ENCODE measurements at places on chromosomes 6 and 20.

GRCh38 chr6:37741757-37742400 lies 44.2 kb upstream of the MDGA1 start:
- peak; percentile 19 for DNase-seq

DNA sequence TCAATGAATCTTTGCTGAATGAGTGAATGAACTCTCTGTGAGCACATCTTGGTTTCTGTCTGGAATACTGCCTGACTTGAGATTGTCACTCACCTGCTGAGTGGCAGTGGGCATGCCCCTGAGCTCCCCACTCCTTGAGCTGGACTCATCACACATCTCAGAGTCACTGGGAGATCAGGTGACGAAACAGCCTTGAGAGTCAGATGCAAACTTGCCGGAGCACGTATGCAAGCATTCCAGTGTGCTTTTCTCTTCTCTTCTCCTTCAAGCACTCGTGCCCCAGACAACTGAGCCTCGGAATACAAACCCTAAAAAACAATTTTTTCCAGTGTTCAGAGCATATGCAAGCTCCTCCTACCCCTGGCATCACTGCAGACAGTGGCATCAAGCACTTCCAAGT lies 9.4 kb upstream of the BMP7 start:
- no peak for DNase-seq

DNA sequence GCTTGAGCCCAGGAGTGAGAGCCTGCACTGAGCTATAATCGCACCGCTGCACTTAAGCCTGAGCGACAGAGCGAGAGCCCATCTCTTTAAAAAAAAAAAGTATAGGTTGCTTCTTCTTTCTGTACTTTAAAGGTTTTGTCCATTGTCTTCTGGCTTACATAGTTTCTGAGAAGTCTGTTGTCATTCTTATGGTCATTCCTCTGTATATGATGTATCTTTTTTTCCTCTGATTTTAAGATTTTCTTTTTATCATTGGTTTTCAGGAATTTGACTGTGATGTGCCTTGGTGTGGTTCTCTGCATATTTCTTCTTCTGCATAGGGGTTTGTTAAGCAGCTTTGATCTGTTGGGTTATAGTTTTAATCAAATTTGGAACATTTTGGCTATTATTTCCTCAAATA lies 29.1 kb downstream of the QRSL1 start:
- no peak for DNase-seq

GRCh38 chr6:39310542-39310941 lies 3.7 kb downstream of the KCNK17 start:
- no peak for DNase-seq

DNA sequence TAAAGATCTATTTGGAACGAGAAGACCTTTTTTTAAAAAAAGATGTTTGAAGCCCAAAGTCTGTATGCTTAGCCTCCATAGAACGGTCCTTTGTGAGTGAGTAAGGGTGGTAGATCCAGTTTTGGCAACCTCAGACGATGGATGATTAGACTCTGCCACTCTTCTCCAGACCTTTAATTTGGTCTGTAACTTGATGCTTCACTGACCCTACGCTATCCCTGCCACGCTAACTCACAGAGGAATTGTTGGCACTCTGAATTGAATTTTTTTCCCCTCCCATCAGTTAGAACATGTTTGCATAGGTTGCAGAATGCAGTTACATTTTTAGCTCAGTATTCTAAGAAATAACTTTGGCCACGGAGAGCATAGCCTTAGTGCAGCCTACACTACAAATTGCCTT lies 15.8 kb upstream of the DEK start:
- DNase-seq, result no peak

GRCh38 chr6:100258752-100259151 lies 206.0 kb downstream of the SIM1 start:
- DNase-seq, result no peak

DNA sequence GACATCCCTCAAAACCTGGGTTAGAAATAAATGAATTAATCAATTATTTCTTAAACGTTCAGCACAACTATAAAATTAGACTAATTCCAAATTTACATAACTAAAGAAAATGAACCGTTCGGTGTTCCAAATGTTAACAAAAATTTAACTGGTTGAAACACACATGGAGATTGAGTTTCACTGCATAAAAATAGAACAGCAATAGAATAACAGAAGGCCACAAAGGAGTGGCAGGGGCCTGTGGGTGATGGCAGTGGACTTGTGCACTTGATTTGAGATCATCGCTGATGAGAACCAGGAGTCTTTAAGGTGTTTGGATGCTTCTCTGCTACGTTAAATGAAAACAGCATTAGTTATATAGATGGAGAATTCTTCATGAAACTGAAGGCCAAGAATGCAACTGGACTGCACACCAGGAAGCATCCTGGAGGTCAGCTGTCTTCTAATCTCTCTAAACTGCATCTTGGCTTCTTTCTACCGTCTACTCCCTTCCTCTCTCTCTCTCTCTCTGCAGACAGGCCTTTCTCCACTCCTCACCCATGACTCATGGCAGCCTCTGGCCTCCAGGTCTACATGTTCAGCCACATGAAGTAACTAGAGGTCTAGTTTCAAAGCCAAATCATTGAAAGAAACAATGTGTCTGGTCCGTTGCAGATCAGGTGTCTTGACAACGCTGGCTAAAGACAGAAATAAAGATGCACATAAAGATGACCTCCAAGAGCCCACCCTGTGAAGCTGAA lies 111.3 kb downstream of the SIM1 start:
- DNase-seq, result no peak

GRCh38 chr6:144585217-144585814 lies 300.2 kb downstream of the UTRN start:
- DNase-seq, result no peak

DNA sequence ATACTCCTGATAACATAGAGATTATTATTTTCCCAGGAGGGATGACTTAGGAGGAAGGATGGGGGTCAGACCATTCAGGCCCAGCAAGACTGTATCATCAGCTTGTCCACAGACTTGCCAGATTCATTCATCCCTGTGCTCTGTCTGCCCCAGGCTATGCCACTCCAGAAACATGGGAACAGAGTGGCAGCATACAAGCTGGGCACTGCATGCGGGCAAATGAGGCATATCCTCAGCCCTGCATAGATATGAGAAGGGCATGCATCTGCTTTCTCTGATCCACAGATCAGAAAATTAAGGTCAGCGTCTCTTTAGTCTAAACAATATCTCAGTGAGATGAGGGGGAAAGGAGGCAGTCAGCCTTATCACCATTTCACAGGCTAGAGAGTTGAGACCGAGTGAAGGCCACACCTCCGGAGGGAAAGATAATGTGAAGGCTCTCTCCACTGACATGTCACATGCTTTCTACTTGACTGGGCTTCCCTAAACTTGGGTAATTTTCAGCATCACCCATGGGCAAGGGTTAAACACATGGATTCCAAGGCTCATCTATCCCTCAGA lies 140.5 kb downstream of the TFAP2B start:
- DNase-seq, result no peak

DNA sequence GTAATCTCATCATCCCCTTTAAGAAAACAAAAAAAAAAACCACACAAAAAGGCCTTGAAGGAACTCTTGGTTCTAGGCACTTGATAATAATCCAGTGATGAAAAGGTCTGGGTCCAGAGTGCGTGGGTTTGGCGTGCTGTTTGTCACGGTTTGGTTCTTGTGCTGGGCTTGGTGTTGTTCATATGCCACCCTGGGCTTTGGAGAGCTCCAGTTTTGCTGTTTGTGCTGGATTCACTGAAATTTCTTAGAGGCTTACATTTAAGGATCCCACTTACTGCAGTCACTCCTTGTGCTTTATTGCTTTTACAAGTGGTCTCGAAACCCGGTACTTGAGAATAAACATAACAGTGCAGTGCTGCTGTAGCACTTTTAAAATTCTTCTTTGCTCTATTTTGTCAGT lies 68.8 kb upstream of the XRN2 start:
- no peak for DNase-seq

GRCh38 chr20:62741701-62742491 lies 33.3 kb downstream of the NTSR1 start:
- DNase-seq, result peak; percentile 4

DNA sequence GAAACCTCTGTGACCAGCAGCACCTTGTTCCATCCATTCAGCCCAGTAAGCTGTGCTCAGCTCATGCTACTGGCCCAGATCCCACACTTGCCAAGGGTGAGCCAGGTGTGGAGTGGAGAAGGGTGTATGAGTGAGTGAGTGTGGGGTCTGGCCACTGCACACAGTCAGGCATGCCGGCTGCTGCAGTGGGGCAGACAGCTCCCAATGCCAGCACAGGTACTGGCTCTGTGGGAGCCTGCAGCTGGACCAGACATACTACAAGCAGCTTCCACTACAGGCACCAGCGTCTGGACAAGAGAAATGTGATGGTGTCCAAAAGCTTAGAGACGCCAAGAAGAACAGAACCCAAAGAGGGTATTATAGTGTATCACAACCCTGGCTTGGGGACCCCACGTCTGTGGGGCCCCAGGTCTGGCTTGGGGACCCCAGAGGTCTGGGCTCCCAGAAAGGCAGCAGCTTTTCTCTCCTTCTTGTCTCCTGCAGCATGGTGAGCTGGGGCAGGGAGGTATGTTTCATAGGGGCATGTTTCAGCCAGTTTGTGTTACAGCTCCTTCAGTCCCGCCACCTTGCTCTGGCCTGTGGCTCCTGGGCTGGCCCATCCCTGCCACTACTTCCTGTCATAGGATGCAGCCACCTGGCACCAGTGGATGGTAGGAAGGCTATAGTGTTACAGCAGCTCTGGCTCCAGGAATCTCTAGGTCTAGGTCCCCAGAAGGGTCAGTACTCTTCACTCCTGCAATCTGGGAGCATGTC lies 152.4 kb upstream of the HSF2 start:
- DNase-seq, result no peak

DNA sequence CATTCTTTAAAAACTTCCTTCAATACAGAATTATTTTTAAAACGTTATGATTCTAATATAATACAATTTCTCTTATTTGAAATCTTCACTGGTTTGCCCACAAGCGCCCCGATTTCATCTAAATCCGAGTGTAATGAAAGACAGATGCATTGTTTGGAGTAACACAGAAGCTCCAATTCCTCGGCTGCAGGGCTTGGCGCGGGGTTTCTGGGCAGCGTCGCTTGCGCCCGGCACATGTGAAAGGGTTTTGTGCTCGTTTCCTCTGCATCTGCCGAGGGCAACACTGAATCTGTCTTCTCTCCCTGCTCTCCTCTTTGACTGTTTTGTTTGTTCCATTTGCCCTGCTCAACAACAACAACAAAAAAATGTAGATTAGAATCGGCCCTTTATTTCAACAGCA lies 248.6 kb upstream of the QKI start:
- DNase-seq, result no peak

GRCh38 chr6:30711758-30712380 lies 5.2 kb downstream of the MDC1 start:
- DNase-seq, result no peak

DNA sequence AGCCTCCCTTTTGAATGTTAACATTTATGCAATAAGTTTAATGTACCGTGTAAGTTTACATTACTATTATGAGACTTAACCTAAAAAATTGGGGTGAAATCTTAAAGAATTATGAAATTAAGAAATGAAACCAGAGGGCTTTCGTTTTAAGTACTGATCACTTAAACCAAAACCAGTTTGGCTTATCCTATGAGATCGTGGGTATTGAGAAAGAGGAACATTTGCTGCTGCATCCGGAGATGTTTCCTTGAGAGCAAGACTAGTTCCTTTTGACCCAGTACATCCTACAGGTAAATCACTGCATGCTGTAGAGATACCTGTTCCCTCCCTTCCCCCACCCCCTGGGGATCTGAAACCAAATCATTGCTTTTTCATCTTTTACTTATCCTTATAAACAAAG lies 201.3 kb downstream of the ESR1 start:
- no peak for DNase-seq

DNA sequence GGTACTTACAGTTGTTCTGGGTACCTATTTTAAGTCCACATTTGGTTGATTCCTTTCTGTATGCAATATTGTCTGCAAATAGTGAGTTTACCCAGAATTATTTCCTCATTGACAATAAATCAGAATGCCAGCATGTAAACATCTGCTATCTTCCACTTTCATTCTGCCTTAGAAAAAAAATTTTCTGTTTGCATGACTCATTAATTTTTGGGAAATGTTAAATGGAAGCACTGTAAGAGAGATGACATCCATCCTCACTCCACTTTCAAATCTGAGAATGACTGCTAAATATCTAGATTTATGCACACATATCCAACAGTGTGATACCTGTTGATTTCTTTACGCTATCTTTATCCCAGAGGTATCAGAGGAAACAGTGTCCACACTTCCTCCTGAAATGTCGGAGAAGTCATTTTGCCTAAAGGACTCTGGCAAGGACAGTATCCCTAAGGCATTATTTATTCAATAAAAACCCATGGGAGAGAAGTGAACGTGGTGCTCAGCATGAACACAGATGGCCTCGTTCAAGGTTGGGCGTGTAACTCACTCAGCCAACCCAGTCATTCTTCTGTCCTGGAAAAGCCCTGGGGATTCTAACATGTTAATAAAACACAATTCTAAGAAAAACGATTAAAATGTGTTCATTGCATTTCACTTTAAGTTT lies 780.9 kb downstream of the QKI start:
- DNase-seq, result peak; percentile 20

- DNase-seq, result no peak
These were observed 10.4 kb downstream of the FAM210B start for GRCh38 chr20:56369179-56369578.

GRCh38 chr6:159828074-159828473 lies 28.0 kb downstream of the PNLDC1 start:
- DNase-seq, result no peak

GRCh38 chr6:44629636-44630035 lies 242.1 kb downstream of the CDC5L start:
- DNase-seq, result no peak

DNA sequence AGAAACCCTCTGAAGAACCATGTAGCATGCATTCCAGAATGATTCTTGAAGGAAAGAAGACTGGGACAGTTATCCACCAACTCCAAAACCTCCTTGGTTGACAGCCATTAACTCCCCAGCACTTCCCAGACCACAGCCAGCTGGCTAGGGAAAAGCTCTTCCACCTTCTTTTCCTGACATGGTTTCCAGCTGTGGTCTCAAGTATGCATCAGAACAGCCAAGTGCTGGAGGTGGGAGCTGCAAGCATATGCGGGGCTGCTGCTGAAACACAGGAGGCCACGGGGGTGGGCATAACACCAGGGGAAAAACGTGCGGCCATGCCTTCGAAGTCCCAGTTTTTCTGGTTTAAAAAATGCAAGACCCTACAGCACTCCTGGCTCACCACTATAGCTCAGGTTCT lies 108.0 kb upstream of the FAM184A start:
- no peak for DNase-seq

DNA sequence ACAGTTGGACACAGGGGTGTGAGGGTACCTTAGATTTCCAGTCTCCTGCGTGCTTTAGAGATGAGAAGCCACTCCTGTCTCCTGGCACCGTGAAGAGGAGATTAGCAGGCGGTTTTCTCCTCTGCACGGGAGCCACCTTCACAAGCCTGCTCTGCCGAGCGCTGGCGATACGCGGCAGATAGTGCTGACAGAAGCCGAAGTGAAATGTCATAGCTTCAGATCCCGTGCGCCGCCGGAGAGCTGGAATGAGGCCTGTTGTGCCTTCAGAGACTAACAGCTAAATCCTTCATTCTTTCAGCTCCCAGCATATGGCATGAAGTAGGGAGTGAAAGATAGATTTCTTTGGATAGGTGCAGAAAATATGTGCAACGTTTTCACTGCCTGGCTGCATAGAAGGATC lies 371.0 kb downstream of the TAF4 start:
- peak; percentile 28 for DNase-seq

- no peak for DNase-seq
These were observed 213.9 kb downstream of the KCNQ5 start for GRCh38 chr6:72835749-72836148.

GRCh38 chr20:63123331-63123741 lies 92.6 kb downstream of the YTHDF1 start:
- peak; percentile 3 for DNase-seq
